ENCODE measurements at places on chromosomes 11 and 22.

GRCh38 chr11:103085758-103086365, 6.1 kb downstream of the DCUN1D5 start:
- no peak for DNase-seq

DNA sequence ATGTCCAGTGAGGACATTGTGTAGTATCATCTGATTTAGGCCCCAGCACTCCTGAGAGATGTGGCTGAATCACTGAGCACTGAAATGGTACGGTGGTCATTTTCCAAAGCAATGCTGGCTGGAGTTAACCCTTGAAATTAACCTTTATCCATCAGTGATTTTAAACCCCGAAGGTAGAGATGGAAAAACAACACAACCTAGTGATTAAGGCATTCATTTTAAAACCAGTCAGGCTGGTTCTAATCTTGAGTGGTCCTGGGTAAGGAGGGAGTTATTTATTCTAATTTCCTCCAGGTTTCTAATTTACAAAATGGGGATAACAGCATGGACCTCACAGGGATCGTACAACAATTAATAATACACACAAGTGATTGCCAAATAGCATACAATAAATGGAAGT, 6.6 kb upstream of the CSNK2A3 start:
- no peak for DNase-seq

DNA sequence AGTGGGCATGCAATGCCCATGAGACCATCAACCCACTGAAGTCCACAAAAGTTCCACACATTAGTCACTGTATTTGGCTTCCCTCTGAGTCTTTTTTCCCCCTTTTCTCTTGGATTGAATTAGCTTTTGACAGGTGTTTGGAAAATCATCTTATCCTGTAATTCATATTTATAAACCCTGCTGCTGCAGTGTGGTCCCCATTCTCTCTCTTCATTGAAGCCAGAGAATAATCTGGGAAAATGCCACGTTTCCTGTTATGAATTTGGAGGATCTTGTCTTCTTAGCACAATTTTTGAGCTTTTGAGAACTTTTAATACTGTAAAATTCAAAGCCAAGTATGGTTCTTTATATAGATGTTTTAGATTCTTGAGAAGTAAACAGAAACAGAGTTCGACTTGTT, 84.8 kb downstream of the UVRAG start:
- no peak for DNase-seq

DNA sequence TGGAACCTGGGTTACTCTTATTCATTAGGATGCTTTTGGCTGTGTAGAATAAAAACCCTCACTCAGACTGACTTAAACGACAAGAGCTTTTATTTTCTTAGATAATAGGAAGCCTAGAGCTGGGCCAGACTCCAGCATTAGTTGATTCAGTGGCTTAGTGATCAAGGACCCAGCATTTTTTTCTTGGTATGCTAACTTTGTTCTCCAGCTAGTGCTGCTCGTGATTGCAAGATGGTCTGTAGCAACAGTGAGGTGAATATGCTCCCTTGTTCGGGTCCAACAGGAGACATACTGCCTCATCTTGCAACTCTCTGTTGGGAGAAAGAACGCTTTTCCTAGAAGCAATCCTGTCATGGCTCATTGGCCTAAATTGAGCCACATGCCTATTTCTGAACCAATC, 33.4 kb downstream of the INSC start:
- DNase-seq: no peak

- DNase-seq: no peak
Observed at GRCh38 chr11:28476864-28477263, 368.7 kb downstream of the METTL15 start.

GRCh38 chr11:8031248-8032115, 44.3 kb downstream of the EIF3F start:
- DNase-seq: no peak

DNA sequence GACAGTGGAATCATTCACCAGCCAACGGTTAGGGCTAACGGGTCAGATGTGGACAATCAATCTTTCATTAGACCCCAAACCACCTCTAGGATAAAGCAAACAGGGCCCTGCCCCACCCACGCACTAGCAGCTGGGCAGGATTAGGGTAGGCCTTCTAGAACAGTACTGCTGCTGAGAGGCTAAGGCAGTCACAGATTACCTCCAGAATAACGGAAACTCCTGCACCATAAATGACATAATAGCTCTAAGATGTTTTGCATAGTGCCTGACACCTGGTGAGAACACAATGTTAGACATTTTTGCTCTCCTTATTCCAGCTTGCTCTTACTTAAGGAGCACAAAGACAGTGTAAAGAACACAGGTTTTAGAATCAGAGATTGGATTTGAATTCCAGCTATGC, 1.8 kb downstream of the SYTL2 start:
- no peak for DNase-seq

DNA sequence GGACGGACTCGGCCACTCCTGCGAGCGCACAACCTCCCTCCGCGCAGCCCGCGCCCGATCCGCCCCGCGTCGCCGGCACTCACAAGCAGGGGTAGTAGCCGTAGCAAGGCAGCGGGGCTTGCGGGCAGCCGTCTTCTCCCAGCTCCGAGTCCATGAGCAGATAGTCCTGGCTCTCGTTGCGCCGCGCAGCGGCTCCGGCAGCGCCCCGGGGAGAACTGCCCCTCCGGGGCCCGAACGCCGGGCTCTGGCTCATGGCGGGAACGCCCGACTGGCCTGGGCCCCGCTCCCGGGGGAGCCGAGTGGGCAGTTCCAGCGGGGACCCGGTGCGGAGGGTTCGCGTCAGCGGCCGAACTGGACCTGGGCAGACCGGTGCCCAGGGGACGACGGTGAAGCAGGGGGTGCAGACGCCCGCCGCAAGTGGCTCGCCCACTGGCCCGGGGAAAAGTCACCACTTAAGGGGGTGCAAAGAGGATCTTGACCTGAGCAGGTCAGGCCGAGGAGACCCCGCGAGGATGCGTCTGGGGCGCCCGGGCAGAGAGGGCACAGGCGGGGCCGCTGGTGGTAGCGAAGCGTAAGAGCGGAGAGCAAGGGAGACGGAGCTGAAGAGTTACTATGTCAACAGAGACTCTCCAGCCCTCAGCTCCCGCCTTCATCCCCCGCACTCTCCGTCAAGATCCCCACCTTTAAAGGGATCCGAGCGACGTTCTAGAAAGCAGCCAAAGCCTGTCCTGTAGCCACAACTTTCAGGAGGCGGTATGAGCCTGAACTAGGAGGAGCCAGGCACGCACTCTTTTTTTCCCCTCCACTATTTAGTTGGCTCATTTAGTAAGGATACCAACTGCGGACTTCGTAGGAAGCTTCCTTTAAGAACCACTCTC, at the start of gene TRPC6:
TSS of gene TRPC6 (minus strand) at position 757 of the 878 bp plus-strand sequence. CDS start at position 253, 504 bp downstream.
- no peak for DNase-seq

DNA sequence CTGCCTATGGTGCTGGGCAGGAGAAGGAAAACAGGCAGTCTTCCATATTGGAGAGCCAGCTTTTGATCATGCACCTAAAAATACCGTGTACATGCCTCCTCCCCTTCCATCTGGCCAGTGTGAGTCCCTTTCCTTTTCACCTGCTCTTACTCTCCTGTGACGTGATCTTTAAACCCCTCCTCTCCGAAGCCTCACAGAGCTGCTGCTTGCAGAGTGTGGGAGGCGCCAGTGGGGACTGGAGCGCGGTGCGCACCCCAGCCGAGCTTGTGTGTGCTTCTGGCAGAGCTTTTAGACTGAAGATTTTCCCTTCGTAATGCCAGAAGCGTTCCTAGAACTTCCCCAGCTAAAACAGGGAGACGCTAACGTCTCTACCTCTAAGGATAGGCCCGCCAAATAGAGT, 29.8 kb downstream of the MUC6 start:
- no peak for DNase-seq

DNA sequence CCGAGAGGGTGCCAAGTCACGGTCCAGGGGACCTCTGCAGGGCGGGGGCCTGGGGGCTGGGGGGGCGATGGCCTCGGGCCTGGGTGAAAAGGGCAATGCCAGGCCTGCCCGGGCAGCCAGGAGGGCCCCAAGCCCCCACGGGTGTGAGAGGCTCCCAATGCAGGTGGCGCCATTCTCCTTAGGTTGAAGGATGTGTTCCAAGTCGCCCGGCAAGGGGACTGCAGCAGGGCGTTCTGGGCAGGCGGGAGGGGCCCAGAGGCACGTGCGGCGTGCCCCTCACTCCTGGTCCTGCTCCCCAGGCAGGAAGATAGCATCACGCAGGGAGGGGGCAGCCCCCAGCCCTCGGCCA, 730 bp upstream of the TNNI2 start:
- DNase-seq: peak; percentile 28

GRCh38 chr11:110491577-110492320, 62.0 kb downstream of the FDX1 start:
- DNase-seq: no peak

- no peak for DNase-seq
Observed at GRCh38 chr11:11909727-11910126, 68.0 kb downstream of the USP47 start.
